ENCODE measurements at places on chromosomes 7 and 10.

DNA sequence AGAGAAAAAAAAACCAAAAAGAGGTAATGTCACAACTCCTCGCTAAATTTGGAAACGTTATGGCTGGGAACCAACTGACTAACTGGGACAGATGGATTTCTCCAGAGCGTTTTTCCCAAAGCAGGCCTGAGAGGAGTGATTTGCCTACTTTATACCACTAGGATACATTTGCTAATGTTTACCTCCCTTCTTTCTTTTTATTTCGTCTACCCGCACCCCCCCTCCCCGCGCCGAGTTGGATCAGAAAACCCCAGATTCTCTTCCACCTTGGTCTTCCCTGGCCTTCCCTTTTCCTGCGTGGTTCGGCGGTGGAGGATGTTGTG, 7.2 kb downstream of the CPA2 start:
- no peak for DNase-seq

DNA sequence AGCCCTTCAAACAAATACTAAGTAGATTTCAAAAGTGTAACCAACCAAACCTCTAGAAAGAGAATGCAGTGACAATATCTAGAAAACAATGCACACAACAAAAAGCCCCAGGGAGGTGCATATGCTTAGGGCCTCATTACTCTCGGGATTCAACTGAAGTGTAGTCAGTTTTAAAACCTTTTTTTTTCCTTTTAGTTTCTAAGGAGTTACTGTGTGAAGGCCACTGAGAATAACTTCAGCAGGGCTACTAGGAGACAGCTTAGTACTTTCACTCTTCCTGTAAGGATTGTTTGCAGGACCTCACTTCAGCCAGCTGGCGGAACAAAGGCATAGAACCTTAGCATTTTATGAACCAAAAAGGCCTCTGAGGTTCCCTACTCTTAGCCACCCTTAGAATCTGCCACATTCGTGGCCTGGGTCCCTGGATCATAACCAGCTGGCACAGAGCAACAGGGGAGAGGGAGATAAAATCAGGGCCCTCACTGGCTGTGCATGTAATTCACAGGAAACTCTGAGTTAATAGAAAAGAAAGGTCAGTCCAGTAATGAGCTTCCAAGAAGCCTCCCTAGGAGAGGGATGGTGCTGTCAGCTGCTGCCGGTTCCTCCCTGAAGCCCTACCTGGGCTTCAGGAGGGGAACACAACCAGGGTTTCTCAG, 3.6 kb downstream of the VOPP1 start:
- no peak for DNase-seq

DNA sequence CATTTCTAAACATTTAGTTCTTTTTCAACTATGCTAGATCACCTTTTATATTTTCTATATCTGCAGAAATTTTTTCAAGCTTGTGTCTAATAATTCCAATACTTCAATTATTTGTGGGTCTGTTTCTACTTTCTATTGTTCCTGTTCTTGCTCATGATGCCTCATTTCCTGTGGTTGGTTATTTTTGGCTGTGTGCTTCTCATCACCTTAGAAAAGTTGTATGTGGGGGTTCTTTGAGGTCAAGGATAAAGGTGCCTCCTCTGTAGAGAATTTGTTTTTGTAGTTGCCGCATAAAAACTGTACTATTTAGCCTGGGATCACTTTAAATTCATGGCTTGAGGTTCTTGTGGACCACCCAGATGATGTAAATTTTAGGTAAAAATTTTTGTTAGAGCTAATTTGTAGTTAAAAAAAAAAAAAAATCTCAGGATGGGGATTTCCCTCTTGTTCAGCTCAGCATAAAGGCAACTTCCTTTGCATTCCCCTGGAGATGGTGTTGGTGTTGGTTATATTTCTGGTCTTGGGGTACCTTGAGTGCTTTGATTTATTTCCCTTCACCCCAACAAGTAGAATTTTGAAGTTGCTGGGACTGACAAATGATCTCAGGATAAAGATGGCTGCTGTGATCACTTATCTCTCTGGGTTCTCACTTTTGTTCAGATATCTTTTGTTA, 27.0 kb upstream of the JAZF1 start:
- no peak for DNase-seq

- no peak for DNase-seq
Measured at GRCh38 chr10:11616021-11616420, 4.6 kb upstream of the USP6NL start.

DNA sequence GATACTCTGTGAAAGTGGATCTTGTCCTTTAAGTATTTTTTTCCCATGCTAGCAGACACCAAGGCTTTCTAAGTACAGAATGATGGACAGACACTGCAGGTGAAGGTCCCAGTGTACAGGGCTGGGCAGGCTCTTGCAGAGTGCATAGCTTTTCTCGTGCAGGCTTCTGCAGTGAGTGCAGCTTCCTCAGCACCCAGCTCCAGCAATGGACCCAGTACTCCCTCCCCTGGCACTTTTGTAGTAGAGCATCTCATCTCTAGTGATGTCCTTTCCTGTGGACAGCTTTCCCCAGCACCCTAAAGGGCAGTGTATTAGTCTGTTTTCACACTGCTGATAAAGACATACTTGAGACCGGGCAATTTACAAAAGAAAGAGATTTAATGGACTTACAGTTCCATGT, 104.3 kb downstream of the CUL2 start:
- no peak for DNase-seq

DNA sequence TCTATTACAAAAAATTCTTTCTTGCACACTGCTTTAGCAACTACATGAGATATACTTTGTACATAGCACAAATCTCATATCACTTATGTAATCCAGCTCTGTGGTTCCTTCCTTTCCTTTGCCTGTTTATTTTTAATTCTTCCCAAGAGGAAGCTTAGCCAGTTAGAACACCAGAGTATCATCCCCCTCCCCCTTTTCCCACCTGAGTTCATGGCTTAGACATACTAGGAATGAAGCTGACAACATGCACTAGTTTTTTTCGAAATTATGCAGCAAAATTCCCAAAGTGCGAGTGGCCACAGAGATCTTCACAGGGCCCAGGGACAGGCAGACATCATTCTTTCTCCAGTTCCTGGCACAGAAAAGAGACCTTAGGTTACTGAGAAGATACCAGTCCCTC, 17.8 kb downstream of the CAV1 start:
- DNase-seq = no peak

DNA sequence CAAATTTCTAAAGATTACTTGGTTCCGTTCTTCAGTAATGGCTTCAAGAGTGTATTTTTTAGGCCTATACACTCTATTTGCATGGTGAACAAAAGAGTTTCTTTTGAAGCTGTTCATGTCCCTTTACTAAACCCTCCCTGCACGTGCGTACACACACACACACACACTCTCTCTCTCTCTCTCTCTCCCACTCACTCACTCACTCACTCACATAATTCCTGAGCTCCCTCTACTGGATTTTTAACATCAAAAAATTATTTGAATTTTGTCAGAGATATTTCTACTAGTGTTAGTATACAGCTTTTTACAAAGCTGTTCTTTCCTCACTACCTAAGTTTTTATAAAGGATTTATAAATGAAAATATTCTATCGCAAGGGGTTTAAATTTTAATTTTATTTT, 85.9 kb downstream of the UBE3C start:
- DNase-seq = no peak

DNA sequence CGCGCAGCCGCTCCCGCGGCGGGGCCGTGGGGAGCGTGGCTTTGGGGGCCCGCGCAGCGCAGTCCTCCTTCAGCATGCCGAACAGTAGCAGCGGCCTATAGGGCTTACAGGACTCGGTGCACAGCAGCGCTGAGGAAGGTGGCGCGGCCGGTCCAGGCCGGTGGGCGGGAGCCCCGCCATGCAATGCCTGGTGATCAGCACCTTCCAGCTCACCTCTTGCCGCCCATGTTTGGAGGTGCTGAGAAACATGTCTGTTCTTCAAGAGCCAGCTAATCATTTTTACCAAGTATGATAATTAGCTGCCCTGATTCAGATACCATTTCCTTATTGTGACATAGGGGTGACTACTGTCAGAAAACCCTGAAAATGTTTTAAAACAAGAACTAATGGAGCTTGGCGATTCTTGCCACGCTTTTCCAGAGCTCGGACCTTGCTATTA, 33.5 kb upstream of the SFTPD start:
- no peak for DNase-seq

GRCh38 chr7:82810558-82811259, 352.0 kb downstream of the PCLO start:
- no peak for DNase-seq

DNA sequence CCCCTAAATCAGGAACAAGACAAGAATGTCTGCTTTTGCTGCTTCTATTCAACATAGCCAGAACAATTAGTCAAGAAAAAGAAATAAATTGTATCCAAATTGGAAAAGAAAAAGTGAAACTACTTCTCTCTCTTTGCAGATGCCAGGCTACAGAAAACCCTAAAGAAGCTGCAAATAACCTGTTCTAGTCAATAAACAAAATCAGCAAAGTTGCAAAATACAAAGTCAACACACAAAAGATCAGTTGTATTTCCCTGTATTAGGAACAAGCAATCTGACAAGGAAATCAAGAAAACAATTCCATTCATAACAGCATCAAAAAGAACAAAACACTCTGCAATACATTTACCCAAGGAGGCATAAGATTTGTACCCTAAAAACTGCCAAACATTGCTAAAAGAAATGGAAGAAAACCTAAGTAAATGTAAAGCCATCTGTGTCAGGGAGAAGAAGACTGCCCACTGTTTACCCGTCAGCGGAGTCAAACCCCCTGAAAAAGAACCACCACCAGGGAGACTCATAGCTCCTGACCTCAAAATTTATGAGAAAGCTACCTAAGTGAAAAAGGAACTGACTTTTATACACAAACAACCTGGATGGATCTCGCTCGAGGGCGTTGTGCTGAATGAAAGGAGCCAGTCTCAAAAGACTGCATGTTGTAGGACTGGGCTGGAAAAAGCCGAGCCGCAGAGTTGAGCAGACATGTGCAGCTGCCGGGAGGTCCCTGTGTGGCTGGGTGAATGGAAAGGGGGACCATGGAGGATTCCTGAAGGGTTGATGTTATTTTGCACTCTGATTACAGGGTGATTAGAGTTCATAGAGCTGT, 263.1 kb downstream of the MAD1L1 start:
- DNase-seq = no peak

- no peak for DNase-seq
Measured at GRCh38 chr10:11699550-11700097, 42.6 kb upstream of the ECHDC3 start.

- no peak for DNase-seq
Measured at GRCh38 chr7:30796105-30796869, 25.1 kb downstream of the MINDY4 start.

- no peak for DNase-seq
Measured at GRCh38 chr7:85882335-85882734, 695.5 kb upstream of the SEMA3D start.

DNA sequence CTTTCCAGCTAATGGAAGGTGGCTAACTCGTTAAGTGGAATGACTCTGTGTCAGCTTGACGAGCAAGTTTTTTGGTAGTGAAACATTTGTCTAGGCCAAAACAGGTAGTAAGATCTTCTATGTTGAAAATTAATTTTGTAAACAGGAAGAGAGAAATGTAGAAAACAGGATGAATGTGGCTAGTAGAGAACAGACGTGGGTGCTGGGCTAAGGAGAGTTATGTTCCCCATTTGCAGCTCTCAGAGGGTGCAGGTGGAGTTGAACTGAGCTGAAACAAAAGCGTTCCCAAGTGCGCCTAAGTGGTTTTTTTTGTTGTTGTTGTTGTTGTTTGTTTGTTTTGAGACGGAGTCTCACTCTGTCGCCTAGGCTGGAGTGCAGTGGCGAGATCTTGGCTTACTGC, 59.5 kb upstream of the SRPK2 start:
- no peak for DNase-seq

- no peak for DNase-seq
Measured at GRCh38 chr7:12957487-12957886, 270.1 kb downstream of the ARL4A start.

- no peak for DNase-seq
Measured at GRCh38 chr7:91310830-91311460, 46.7 kb downstream of the FZD1 start.

DNA sequence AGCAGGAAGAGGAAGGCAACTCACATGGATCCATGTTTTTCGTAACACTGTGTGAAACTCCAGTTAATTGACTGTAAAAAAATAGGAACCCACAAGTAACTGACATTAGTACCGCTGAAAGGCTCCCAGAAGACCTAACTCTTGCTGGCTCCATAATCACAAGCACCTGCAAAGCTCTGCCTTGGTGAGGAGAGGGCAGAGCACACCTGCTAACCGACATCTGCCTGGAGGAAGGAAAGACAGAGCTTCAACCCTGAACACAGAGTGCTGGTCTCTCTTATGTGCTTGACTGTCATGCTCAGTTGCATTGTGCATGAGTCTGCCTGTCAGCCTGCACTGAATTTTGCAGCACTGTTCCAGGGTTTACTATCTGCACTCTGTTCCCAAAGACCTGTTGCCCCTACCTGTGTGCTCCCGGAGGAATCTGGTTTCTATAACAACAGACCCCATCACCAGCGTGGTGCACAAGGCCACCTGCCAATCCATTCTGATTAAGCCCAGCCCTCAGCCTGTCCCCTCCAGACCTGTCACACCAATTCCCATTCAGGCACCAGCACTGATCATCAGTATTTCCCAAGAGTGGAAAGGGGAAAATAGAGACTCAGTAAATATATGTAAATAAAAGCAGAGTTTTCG, 63.1 kb upstream of the ANKRD1 start:
- no peak for DNase-seq

Measured in GOT3 (cell line).